Immature natural killer cell (primary cell): ENCODE measurements at places on chromosomes 11 and 22. TPM values are rescaled to one million over a fixed set of nuclear protein-coding genes. Genes with fewer than 3 reads are reported as not detected.

DNA sequence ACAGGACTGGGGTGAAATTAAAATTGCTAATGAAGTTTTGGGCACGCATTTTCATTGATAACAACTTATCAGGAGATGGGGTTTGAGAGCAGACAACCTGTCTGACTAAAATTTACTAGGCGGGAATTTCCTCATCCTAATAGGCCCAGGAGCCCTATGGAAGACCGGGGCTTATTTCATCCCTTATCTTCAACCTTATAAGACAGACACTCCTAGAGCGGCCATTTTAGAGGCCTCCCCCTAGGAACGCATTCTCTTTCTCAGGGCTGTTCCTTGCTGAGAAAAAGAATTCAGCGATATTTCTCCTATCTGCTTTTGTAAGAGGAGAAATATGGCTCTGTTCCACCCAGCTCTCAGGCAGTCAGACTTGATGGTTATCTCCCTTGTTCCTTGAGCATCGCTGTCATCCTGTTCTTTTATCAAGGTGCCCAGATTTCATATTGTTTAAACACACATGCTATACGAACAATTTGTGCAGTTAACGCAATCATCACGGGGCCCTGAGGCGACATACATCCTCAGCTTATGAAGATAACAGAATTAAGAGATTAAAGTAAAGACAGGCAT, 39.3 kb upstream of the ZC3H12C start:
- H3K36me3 ChIP-seq, result peaks cover 10% of the 10 kb centered on the region
- no peak overlapping the region for H3K27ac ChIP-seq
- H3K4me3 ChIP-seq, result no peak overlapping the region
- no peak for DNase-seq
- peaks cover 1% of the 10 kb centered on the region for H3K27me3 ChIP-seq

- H3K4me1 ChIP-seq, result peaks cover 84% of the 10 kb centered on the region
- no peak overlapping the region for H3K27ac ChIP-seq
- H3K27me3 ChIP-seq, result no peaks in the 10 kb centered on the region
- H3K4me3 ChIP-seq, result no peak overlapping the region
- H3K36me3 ChIP-seq, result no peaks in the 10 kb centered on the region
Measured at GRCh38 chr22:29947410-29948384, 64.7 kb downstream of the MTMR3 start.

- H3K27ac ChIP-seq, result no peak overlapping the region
- H3K27me3 ChIP-seq, result no peaks in the 10 kb centered on the region
- H3K4me1 ChIP-seq, result no peaks in the 10 kb centered on the region
- no peak overlapping the region for H3K4me3 ChIP-seq
Measured at GRCh38 chr11:27277843-27278242, 85.2 kb downstream of the CCDC34 start.

DNA sequence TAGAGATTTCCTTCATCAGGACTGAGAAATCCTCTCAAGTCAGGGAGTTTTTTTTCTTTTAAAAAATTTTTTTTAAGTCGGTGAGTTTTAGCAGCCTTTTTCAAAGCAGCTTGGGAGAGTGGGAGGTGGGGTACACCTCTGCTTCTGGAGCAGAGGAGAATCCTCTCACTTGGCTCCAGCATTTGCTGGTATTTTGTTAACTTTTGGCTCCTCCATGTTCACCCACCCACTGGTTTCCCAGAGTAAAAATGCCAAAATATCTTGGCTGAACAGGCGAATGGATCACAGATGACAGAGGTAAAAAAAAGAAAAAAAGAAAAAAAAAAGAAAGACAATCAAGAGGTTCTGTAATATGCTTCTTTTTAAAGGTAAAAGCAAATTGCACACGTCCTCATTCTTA, 68.0 kb downstream of the GAB2 start:
- H3K27ac ChIP-seq, result no peak overlapping the region
- H3K4me3 ChIP-seq, result peak overlapping the region; percentile 27
- DNase-seq, result no peak
- H3K36me3 ChIP-seq, result no peaks in the 10 kb centered on the region
- H3K27me3 ChIP-seq, result peaks cover 12% of the 10 kb centered on the region
- H3K4me1 ChIP-seq, result peaks cover 12% of the 10 kb centered on the region

Gene FGF19
- not detected for polyA plus RNA-seq

Gene FAM180B
- polyA plus RNA-seq, result not detected

DNA sequence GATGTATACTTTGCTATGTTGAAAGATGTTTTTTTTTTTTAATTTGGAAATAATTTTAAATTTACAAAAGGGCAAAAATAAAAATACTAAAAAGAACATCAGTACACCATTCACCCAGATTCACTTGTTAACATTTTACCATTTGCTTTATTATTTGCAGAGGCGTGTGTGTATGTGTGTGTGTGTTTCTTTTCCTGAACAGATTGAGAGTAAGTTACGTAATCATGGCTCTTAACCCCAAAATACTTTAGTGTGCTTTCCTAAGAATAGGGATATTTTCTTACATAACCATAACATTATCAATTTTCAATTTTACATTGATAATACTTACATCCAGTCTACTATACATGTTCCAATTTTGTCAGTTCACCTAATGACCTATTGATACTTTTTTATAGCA, 91.5 kb upstream of the HORMAD2 start:
- H3K4me1 ChIP-seq, result no peaks in the 10 kb centered on the region
- no peak overlapping the region for H3K4me3 ChIP-seq
- H3K27me3 ChIP-seq, result no peaks in the 10 kb centered on the region
- DNase-seq, result no peak
- no peak overlapping the region for H3K27ac ChIP-seq
- peaks cover 16% of the 10 kb centered on the region for H3K36me3 ChIP-seq

Gene TST
- polyA plus RNA-seq, result 20.8 TPM

Gene OR8G5
- not detected for polyA plus RNA-seq

Gene JAM3
- polyA plus RNA-seq, result 1.9 TPM

- DNase-seq, result no peak
- H3K36me3 ChIP-seq, result no peaks in the 10 kb centered on the region
- H3K27ac ChIP-seq, result no peak overlapping the region
- no peaks in the 10 kb centered on the region for H3K4me1 ChIP-seq
- H3K4me3 ChIP-seq, result no peak overlapping the region
- peaks cover 6% of the 10 kb centered on the region for H3K27me3 ChIP-seq
Measured at GRCh38 chr11:95363164-95363563, 132.2 kb upstream of the SESN3 start.

Gene IFITM1
- polyA plus RNA-seq, result 2,792 TPM

GRCh38 chr11:66919923-66920322, 38.3 kb downstream of the PC start:
- H3K36me3 ChIP-seq, result peaks cover 2% of the 10 kb centered on the region
- DNase-seq, result no peak
- H3K27ac ChIP-seq, result no peak overlapping the region
- H3K4me1 ChIP-seq, result no peaks in the 10 kb centered on the region

GRCh38 chr22:46763051-46763705, 728 bp downstream of the TBC1D22A start:
- H3K27me3 ChIP-seq, result peaks cover 21% of the 10 kb centered on the region
- peaks cover 71% of the 10 kb centered on the region for H3K4me1 ChIP-seq
- DNase-seq, result peak; percentile 80
- peak overlapping the region; percentile 99 for H3K4me3 ChIP-seq
- no peaks in the 10 kb centered on the region for H3K36me3 ChIP-seq

Gene LPXN
- 197 TPM for polyA plus RNA-seq

DNA sequence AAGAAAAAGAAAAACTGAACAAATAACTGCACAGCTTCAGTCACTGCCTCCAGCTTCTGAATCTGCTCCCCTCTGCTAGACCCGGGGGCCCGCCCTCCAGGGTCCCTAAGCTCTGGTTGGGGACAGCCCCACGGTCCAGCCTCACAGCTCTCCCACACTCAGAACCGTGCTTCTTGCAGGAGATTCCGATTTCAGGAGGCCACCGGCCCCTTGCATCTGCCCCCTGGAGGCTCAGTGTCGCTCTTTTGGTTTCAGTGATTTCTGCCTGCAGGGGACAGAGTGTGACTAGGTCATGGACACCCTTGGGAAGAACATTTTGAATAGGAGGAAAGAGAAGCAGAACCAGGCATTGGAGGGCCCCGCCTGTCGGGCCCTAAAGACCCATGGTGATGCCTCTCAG, 23.1 kb upstream of the RPS3 start:
- no peak overlapping the region for H3K4me3 ChIP-seq
- no peaks in the 10 kb centered on the region for H3K36me3 ChIP-seq
- DNase-seq, result no peak

GRCh38 chr11:112961751-112962578, 745 bp downstream of the NCAM1 start:
- H3K4me1 ChIP-seq, result peaks cover 36% of the 10 kb centered on the region
- peak; percentile 74 for DNase-seq
- H3K27ac ChIP-seq, result peak overlapping the region; percentile 75
- peaks cover 7% of the 10 kb centered on the region for H3K27me3 ChIP-seq
- no peaks in the 10 kb centered on the region for H3K36me3 ChIP-seq

Gene TPCN2
- 7.0 TPM for polyA plus RNA-seq

Gene TMEM132A
- not detected for polyA plus RNA-seq

Gene ISX
- not detected for polyA plus RNA-seq

Gene KIAA0930
- polyA plus RNA-seq, result 4.5 TPM

- H3K4me3 ChIP-seq, result no peak overlapping the region
- H3K27me3 ChIP-seq, result no peaks in the 10 kb centered on the region
- H3K27ac ChIP-seq, result no peak overlapping the region
- H3K4me1 ChIP-seq, result no peaks in the 10 kb centered on the region
Measured at GRCh38 chr11:105821372-105821771, 200.7 kb downstream of the MSANTD4 start.

Gene CEP126
- polyA plus RNA-seq, result 0.75 TPM

Gene UBQLNL
- not detected for polyA plus RNA-seq

DNA sequence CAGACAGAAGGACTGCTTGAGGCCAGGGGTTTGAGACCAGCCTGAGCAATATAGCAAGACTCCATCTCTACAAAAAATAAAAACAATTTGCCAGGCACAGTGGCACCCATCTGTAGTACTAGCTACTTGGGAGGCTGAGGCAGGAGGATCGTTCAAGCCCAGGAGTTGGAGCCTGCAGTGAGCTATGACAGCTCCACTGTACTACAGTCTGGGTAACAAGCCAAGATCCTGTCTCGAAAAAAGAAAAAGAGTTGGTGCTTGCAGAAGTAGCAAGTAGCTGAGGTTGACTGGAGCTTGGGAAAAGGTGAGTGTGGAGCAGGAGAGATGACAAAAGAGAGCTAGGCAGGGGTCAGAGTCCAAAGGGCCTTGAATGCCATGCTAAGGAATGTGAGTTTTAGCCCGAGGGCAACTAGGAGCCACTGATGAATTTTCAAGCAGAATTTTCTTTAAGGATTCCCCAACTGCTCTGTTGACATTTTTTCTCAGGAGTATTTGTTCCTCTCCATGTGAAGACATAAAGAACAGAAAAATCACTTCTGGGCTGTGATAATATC, 3.1 kb downstream of the AP1B1 start:
- H3K4me3 ChIP-seq, result no peak overlapping the region
- no peaks in the 10 kb centered on the region for H3K27me3 ChIP-seq
- H3K4me1 ChIP-seq, result peaks cover 50% of the 10 kb centered on the region
- DNase-seq, result no peak
- no peak overlapping the region for H3K27ac ChIP-seq

DNA sequence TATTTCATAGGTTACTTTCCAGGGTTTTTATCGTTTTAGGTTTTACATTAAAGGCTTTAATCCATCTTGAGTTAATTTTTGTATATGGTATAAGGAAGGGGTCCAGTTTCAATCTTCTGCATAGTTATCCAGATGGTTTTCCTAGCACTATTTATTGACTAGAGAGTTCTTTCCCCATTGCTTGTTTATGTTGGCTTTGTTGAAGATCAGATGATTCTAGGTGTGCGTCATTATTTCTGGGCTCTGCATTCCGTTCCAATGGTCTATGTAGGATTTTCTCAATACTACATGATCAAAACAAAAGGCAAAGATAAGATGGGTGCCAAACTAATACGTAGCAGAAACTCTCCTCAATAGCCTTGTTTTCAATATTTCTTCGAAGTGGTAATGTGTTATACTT, 14.3 kb upstream of the RIC3 start:
- no peak overlapping the region for H3K27ac ChIP-seq
- H3K27me3 ChIP-seq, result peaks cover 6% of the 10 kb centered on the region
- no peaks in the 10 kb centered on the region for H3K4me1 ChIP-seq

DNA sequence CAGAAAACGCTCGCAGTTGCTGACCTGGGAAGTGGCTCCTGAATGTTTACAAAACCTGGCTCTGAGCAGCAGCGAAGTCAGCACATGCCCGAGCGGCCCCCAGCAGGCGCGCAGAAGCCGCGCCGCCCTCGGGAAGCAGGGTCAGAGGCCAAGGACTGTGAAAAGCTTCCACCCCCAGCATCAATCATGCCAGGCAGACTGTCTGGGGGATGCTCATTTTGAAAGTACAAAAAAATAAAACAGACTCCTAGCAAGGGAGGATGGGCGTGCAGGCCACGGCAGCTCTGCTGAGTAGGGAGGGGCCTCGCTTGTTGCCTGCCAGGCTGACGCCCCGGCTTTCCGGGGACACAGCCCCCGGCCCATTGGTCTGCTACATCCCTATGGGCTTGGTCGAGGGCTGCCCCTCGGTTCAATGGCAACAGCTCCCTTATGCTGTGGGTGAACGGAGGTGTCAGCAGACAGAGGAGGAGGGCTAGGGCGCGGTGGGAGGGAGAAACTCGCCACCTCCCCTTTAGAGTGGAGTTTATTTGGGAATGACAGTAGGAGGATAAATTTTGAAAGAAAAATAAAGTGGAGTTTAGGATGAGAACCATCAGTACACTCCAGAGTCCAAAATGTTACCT, 37.7 kb upstream of the GNB1L start:
- peaks cover 11% of the 10 kb centered on the region for H3K4me1 ChIP-seq
- peak overlapping the region; percentile 67 for H3K4me3 ChIP-seq
- DNase-seq, result no peak
- no peaks in the 10 kb centered on the region for H3K27me3 ChIP-seq

GRCh38 chr11:85249482-85249881, 377.7 kb downstream of the DLG2 start:
- peaks cover 3% of the 10 kb centered on the region for H3K36me3 ChIP-seq
- no peak for DNase-seq
- no peak overlapping the region for H3K27ac ChIP-seq
- H3K27me3 ChIP-seq, result no peaks in the 10 kb centered on the region
- H3K4me3 ChIP-seq, result no peak overlapping the region
- H3K4me1 ChIP-seq, result no peaks in the 10 kb centered on the region

Gene GAL3ST3
- not detected for polyA plus RNA-seq
